ENCODE measurements at places on chromosomes 3 and 15. TPM values are rescaled to one million over a fixed set of nuclear protein-coding genes. Genes with fewer than 3 reads are reported as not detected.

C2CD4A gene
- total RNA-seq, result 0.12 TPM

DNA sequence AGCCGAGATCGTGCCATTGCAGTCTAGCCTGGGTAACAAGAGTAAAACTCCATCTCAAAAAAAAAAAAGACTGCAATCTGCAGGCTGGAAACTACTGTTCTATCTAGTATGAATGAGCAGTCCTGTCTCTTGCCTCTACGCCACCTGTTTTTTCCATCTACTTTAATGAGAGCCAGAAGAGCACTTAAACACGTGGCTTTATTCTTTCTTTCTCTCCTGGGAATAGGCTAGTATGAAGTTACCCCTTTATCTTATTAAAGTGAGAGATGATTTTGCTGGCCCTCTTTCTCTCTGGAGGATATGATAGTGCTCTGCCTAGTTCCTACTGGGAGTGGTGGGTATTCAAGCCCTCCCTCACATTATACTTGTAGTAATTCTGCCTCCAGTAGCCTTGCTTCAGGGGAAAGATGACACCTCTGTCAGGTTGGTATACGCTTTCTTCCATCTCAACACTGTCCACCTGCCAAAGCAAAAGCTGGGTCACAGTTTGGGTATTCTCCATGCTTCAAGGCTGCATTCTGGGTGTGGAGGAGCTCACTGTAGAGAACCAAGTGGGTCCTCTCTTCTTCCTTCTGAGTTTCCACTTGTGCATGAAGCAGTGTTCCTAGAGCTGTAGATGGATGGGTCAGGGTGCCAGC is 17.8 kb downstream of the MAPKBP1 start:
- no peak for DNase-seq
- no peaks in the 10 kb centered on the region for H3K27me3 ChIP-seq
- H3K27ac ChIP-seq, result no peak overlapping the region
- peaks cover 69% of the 10 kb centered on the region for H3K4me1 ChIP-seq
- no peaks in the 10 kb centered on the region for H3K36me3 ChIP-seq

UACA gene
- 65.1 TPM for total RNA-seq

DNA sequence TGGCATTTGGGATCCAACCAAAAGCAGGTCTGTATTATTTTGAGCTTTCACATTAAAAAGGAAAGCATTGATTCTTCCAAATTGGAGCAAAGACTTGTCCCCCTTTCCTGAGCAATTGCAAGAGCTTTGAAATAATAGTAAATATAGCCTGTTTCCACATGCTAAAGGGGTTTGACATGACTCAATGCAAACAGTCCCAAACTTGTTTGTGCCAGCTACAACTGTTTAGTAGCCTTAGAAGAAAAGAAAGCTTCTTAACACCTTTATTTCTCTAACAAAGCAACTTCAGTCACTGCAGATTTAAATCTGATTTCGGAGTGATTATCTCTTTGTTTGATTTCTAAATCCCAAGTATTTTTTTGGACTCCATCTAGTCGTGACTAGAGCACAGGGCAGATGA is 180.2 kb downstream of the SEMA6D start:
- no peaks in the 10 kb centered on the region for H3K27me3 ChIP-seq
- H3K27ac ChIP-seq, result no peak overlapping the region
- H3K36me3 ChIP-seq, result no peaks in the 10 kb centered on the region
- H3K4me3 ChIP-seq, result no peak overlapping the region
- DNase-seq, result no peak

VEPH1 gene
- 2.7 TPM for total RNA-seq

- peak overlapping the region; percentile 87 for H3K27ac ChIP-seq
- H3K4me3 ChIP-seq, result peak overlapping the region; percentile 91
- H3K4me1 ChIP-seq, result peaks cover 3% of the 10 kb centered on the region
- DNase-seq, result no peak
These were observed 540 bp upstream of the EDC3 start for GRCh38 chr15:74696398-74696729.

DNA sequence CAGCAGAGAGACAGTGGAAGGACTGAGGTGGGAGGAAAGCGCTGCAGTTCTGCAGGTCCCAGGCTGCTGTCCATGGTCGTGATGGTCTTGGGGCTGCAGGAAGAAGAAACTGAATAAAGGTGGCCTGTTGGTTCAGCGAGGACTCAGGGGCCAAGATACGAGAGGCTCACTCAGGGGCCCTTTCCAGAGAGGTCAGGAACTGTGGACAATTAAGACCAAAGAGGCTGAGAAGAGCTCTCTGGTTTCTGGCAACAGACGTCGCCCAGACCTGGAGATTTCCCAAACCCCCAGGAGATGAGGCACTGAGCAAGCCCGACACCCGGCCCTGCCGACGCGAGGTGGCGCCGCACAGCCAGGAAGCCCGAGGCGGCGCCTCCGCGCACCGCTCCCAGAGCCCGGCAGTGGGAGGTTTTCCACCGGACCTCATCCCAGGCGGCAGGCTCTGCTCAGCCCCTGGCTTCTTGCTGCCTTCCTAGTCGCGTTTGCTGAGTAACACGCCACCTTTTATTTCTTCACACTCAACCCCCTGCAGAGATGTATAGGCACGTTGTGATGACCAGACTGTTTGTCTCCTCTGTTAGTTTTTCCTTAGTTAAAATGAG is 56.4 kb upstream of the ARRDC4 start:
- no peaks in the 10 kb centered on the region for H3K36me3 ChIP-seq
- no peak overlapping the region for H3K4me3 ChIP-seq
- no peaks in the 10 kb centered on the region for H3K4me1 ChIP-seq

DNA sequence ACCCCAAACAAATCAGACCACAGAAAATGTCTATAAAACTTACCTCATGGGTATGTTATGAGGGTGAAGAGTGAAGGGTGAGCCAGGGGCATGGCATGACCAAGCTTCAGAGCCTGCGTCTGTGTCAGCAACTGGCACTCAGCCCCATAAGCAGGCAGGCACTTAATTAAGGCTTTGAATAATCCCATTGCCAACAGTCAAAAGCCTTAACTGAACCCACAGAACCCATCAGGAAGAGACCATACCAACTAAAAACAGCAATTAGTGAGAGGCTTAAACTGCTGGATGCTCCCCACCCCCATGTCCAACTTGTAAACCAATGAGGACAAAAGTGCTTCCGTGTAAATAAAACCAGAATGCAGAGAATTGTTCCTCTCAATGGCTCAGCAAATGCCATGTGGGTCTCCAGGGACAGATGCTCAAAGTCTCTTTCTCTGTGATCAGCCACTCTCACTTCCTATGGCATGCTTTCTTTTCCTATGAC is 126.0 kb downstream of the MYLK start:
- H3K27me3 ChIP-seq, result no peaks in the 10 kb centered on the region
- H3K4me3 ChIP-seq, result no peak overlapping the region
- H3K36me3 ChIP-seq, result no peaks in the 10 kb centered on the region
- H3K4me1 ChIP-seq, result no peaks in the 10 kb centered on the region

DNA sequence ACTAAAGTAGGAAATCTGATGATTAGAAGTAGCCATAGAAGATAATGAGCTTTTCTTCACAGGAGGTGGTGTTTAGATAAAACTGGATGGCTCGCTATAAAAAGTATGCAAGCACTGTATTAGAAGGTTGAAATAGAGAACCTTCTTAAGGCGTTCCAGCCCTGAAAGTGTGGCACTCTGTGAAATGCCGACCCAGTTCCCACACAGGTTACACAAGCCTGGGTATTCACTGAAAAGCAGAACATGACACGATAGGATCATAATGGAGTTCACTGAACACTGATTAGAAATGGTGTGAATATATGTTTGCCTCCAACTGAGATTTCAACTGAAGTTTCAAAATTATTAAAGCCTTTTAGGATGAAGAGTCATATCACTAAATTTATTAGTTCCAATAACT is 15.0 kb upstream of the LRRC34 start:
- no peak overlapping the region for H3K27ac ChIP-seq
- H3K4me3 ChIP-seq, result no peak overlapping the region
- H3K36me3 ChIP-seq, result no peaks in the 10 kb centered on the region

DNA sequence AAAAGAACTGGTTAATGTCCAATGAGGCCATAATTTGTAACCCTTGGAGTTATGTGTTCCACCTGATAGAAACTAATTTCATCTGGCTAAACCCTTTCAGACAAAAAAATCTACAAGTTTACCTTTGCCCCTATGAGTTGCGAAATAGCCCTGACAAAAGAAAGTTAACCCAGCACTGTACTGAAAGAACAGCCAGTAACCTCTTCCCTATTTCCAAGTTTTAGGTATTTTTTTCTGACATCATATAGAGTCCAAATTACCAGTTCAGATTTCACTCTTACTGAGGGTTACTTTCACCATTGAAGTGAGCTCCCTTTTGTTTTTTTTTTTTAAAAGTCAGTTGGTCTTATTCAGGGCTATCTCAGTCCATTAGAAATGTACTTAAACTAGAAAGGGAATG is 42.8 kb upstream of the PTPRG start:
- no peak overlapping the region for H3K27ac ChIP-seq
- DNase-seq, result no peak
- no peaks in the 10 kb centered on the region for H3K4me1 ChIP-seq
- no peaks in the 10 kb centered on the region for H3K27me3 ChIP-seq
- H3K4me3 ChIP-seq, result no peak overlapping the region
- H3K36me3 ChIP-seq, result no peaks in the 10 kb centered on the region

- no peaks in the 10 kb centered on the region for H3K4me1 ChIP-seq
- no peak overlapping the region for H3K4me3 ChIP-seq
- H3K27me3 ChIP-seq, result no peaks in the 10 kb centered on the region
- H3K27ac ChIP-seq, result no peak overlapping the region
These were observed 24.0 kb upstream of the PTPRG start for GRCh38 chr3:61537366-61537765.

Data from testis (tissue), 5 donors.